ENCODE measurements at places on chromosomes 7 and 10.

GRCh38 chr7:157830331-157830730, 493.5 kb downstream of the DNAJB6 start:
- DNase-seq = no peak

DNA sequence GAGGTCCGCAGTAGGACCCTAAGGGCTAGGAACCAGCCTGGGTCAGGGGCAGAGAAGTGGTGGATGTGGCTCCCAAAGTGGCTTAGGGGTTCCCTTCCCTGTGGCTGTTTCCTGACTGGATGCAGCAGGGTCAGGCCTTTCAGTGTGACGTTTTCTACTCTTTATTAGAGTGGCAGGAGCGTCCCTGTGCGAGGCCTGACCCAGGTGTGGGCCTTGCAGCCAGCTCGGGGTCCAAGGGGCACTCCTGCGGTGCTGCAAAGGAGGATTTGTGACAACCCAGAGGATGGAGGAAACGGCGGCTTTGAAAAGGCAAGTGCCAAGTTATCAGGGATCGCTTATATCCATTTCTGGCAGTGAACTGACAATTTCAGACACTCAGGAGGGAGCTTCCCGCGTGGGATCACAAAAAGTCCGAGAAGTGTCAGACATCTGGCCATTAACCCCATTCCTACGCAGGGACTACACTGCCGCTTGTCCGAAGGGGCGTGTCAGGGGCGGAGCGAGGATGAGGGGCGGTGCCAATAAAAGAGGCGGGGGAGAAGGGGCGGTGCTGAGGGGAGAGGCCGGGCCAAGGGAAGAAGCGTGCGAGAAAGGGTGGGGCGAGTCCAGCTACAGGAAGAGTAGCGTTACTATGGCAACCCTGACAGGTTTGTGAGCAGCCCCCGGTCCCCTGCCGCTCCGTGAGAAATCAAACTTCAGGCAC, 98.8 kb upstream of the ZNF722 start:
- DNase-seq = peak; percentile 65

- no peak for DNase-seq
Observed at GRCh38 chr7:88165697-88166096, 54.1 kb downstream of the SRI start.

- DNase-seq = no peak
Observed at GRCh38 chr10:132817701-132818211, 31.8 kb upstream of the NKX6-2 start.

DNA sequence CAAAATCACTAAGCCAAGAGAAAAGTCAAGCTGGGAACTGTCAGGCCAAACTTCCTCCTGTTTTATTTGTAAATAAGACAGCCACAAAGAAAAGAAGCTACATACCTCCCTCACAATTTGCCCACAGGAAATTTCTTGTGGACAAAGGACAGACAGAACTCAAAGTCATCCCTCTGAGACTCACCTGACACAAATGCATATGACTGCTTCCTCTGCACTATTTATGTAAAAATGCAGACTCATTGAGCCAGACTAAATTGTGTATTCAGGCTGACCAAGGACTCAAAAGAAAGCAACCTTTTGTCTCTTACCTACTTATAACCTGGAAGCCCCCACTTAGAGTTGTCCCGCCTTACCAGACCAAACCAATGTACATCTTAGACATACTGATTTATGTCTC, 11.8 kb downstream of the TOMM7 start:
- DNase-seq = no peak

DNA sequence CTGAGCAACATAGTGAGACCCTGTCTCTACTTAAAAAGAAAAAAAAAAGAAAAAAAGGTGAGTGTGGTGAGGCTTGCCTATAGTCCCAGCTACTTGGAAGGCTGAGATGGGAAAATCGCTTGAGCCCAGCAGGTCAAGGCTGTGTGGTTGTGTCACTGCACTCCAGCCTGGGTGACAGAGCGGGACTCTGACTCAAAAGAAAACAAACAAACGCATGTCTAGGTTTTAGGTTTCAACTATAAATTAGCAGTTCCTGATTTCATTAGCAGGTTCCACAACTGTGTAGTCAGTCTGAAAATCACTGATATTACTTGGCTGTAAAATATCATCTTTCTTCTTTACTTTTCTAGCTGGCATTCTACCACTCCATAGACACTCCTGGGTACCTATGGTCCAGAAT, 155.7 kb upstream of the HGF start:
- no peak for DNase-seq

DNA sequence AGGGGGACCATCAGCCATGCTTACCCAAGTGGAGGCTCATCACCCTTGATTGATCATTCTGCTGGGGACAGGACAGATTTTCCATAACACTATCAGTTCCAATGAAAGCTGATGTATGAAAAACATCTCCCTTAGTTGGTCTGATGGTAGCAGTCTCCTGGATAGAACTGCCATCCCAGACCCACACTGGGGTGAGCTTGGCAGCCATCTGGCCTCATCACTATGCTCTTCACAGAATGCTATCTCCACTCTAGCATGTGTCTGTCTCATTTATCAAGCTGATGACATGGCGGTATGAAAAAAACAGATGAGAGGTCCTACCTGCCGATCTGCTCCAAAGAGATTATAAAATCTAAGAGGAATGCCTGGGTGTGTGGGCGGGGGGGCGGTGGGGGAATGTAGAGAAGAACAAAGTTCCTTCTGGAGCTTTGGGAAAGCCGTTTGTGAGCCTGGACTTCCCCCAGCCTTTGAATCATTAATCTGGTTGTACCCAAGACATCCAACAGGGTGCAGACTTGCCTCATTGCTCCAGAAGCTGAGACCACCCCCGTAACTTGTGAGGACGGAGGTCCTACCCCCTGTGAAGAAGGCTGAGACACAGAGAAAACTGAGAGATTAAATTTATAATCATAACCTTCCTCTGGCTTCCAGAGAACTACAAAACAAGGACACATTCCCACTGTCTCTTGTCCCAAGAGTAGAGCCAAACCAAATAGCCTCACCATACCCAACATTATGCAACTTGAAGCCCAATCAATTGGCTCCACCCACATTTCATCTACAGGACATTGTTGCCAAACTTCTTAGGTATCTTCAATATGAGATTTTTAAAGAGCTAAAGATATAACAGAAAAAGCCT, 340.8 kb downstream of the KCNMA1 start:
- DNase-seq = no peak

GRCh38 chr7:26543951-26544350, 252.3 kb downstream of the SNX10 start:
- DNase-seq = no peak

DNA sequence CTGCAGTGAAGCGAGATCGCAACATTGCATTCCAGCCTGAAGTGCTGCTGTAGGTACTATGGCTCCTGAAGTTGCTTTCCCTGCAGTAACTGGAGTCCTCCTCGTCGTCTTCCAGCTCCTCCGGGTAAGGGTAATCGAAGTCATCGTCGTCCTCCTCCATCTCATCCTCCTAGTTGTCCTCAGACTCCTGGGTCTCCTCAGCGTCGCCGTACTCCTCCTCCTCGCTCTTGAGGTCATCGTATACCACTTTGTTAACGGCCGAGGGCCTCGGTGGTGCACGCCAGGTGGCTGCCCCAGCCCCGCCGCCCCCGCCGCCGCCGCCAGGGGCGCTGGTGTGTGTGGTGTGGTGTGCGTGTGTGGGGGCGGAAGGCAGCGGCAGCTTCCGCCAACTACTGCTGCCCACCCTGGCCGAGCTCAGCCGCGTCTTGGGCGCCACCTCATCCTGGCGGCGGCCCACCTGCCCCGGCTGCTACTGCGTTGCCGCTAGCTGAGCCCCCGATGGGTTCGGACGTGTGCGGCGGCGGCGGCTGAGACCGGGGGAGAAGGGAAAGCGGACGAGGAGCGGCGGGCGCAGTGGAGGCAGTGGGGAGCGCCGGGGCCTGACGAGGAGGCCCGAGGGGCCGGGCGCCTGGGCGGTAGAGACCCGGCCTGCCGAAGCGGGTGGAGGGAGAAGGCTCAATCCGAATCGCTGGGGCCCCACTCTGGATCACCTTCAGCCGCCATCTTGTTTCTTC, 11.8 kb upstream of the ACBD5 start:
- peak; percentile 89 for DNase-seq
